ENCODE measurements at places on chromosomes 3 and 15.

GRCh38 chr3:30285188-30286006 lies 321.0 kb upstream of the TGFBR2 start:
- no peak for DNase-seq

- no peak for DNase-seq
Measured at GRCh38 chr3:196624907-196625306, 14.6 kb upstream of the NRROS start.

GRCh38 chr15:63869371-63870042 lies 35.8 kb upstream of the HERC1 start:
- DNase-seq = no peak

DNA sequence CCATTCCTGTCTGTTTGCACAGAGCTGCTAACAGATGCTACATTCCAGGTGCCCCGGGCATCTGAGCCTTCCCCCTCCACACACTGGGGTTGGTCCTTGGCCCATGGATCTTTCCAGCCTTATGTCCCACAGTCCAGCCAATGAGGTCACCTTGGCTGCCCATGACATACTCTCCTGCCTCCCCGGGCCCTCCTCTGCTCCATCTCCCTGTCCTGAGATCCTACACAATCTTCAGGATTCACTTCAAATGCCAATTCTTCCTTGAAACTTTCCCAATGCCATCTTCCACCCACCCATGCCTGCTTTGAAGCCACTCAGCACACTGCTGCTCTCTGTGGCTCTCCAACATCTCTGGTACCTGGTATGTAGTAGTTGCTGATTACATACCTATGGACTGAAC lies 4.3 kb downstream of the CHRNA3 start:
- DNase-seq = no peak

GRCh38 chr3:186989429-186989828 lies 59.1 kb downstream of the ST6GAL1 start:
- DNase-seq = no peak

- DNase-seq = peak; percentile 18
Measured at GRCh38 chr3:17782751-17783150, 40.3 kb upstream of the TBC1D5 start.

DNA sequence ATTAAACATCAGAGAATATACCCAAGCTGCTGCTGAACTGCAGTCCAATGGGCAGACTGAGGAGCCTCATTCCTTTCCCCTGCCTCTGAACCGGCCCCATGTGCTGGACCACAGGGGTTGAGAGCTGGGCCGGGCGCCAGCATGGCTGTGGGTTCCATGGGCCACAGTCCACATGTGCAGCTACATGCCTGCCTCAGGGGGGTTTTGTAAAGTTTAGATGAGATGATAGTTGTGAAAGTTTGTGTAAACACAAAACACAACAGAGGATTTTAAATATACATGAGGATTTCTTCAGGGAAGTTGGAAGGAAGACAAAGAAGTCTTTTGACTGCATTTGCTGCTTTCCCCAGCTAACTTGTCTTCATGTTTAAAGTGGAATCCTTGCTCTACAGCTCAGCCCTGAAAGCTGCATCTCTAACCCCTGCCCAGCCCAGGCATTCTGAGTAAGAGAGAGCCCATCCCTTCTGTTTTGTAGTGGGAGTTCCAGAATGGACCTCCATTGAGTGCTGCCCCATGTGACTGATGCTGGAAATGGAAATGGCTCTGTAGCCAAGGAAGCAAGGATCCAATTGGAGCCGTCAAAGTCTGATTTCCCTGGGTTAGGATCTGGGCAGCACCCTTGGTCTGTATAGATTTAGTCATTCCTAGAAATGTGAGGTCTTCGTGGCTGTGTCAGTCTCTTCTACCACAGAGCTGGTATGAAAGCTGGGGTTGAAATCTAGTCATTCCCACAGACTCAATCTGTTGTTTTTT lies 17.5 kb downstream of the SLC12A8 start:
- no peak for DNase-seq

DNA sequence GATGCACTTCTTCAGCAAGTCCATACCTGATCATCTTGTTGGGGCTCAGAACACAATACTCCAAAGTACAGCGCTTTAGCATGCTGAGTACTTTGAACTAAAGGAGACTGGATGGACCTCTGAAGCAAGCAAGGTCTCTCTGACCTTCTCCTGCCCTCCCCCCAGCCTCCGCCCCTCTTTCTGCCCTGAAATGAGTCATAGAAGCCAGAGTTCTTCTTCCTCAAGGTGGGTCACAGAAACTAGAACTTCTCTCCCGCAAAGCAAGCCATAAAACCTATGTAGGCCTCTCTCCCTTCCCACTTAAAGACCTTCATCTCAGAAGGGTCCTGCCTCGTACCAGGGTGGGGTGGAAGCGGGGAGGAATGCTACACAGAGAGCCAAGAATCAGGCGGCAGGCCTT lies 230.5 kb upstream of the PROK2 start:
- peak; percentile 29 for DNase-seq

DNA sequence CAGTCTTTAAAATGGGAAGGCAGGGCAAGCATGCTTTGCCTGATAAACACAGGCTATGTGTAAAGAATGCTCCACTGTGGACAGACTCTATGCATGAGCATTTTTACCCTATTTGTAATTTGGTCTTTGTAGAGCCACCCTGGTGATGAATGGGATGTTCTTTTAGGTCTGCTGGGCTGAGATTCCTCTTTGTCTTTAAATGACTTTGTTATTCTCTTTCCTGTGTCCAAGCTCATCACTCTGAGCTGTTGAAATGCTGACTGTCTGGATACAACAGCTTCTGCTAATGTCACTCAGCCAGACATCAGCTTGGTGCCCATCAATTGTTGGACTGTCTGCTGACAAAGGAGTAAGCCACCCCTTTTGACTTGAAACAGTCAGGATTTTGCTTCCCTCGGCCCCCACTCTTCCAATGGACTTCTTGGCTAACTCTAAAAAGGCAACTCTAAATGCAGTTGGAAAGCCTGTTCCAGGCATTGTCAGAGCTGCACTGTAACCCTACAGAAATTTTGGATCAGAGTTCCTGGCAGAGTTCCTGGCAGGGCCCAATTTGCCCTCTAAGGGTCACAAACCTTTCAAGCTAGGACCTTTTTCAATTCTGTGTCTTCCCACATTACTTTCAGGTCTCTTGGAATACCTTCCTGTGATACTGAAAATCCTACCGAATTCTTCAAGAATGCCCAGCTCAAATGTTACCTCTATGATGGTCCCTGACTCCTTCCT lies 40.5 kb upstream of the EIF1B start:
- no peak for DNase-seq

DNA sequence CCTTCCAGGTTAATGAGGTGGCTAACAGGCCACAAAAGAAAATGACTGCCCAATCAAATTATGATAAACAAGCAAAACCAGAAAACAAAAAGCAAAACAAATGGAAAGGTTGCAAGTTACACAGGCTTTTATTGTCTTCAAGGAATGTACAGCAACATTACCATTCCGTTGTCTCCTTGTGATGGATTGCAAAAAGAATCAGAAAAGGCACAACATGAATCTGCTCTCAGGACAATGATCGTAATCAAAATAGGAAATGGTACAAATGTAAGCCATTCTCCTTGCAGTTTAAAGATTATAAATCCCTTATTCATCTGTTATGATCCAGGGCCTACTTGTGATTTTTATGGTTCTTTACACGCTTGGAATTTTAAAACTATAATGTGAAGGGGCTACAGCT lies 125.8 kb downstream of the ECT2 start:
- DNase-seq = no peak

DNA sequence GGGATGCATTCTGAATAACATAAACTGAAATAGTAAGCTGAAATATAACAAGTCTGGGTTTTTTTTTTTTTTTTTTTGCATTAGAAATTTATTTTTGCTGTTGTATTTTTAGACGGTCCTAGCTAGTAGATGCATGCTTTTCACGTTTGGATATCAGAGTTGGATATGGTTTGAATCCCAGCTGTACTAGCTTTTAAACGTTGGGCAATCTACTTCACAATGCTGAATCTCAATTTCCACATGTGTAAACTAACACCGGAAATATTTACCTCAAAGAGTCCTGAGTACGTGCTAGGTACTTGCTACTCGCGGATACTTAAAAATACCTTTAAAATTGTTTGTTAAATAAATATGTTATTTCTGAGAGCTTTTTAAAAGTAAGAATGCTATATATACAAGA lies 139.8 kb downstream of the BBX start:
- no peak for DNase-seq

GRCh38 chr15:91593067-91593466 lies 260.4 kb upstream of the SLCO3A1 start:
- DNase-seq = no peak

GRCh38 chr15:41331833-41332193 lies 578 bp downstream of the OIP5 start:
- no peak for DNase-seq

DNA sequence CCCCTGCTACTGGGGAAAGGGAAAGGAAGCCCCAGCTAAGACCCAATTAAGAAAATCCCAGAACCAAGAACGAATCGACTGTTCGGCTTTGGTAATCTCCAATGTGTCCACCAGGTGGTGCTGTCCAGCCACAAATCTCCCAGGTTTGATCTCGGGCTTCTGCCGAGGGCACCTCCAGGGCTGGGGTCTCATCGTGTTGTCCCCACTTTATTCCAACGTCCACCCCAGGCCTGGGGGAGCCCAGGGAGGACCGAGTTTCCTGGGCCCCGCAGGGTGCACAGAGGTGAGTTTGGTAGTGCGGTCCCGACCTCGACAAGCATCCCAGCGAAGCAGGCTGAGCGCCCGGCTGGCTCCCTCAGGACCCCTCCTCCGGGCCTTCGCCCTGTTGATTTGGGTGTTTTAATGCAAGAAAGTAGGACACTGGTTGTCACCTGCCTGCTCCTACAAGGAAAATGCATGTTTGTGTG lies 185.1 kb downstream of the GOLGA6L6 start:
- DNase-seq = no peak

DNA sequence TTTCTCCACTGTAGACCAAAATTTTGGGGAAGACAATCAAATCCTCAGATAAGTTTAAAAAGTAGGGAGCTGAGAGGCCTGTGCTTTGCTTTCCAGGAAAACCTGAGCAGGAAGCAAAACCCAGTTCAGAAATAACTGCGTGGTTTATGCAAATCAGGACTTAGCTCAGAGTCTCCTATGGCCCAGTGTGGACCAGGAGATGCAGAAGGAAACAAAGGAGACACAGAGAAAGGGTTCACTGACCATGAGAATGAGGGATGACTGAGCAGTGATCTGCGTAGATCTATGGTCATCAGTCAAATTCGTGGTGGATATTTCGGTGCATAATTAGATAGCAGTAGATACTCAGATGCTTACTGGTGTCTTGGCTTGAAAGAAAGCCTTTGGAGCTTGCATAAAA lies 196.6 kb downstream of the TPRG1 start:
- no peak for DNase-seq
